ENCODE measurements at places on chromosomes 3 and 15. TPM values are rescaled to one million over a fixed set of nuclear protein-coding genes. Genes with fewer than 3 reads are reported as not detected.
A peak's percentile ranks its signal among the peaks of the same experiment; 100 is the strongest.

GRCh38 chr15:52730173-52730572 is 51.0 kb upstream of the ATOSA start:
- no peak for ATAC-seq

DNA sequence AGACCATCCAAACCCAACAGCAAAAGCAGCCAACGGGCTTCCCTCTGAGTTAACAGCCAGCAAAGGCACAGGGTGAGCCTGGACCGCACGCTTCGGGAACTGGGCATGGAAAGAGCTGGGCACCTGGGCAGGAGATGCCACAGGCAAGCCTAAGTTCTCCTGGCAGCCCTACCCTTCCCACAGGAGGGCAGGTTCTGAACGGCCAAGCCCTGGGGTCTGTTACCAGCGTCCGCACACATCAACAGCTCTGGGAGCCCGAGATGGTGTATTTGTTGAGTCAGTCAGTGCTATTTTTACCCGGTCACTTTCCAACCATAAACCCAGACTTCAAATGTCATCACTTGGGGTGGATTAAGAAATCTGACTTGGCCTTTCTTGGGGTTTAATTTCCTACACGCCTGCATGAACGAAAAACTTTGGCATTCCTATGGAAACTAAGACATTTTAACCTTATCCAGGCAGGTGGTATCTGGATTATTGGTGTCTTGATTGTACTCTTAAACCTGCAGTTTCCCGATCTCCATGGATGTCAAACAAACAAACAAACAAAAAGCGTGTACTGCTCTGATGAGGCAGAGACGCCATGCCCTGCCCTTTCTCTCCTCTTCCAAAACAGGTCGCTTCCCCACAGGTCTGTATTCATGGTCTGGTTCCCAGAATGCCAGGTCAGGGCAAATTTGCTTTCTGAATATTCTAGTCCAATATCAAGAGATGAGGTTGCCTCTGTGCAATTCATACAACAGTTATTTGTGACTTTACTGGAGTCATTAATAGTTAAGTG is 99.7 kb downstream of the XXYLT1 start:
- no peak for ATAC-seq

- no peak for ATAC-seq
These were observed 21.5 kb upstream of the C2CD4B start for GRCh38 chr15:62186578-62186977.

Gene U2SURP
- 43.2 TPM for total RNA-seq

Gene MUC20
- total RNA-seq: 7.7 TPM

Gene ZNF860
- 0.40 TPM for total RNA-seq

Gene GOLGA6L26
- total RNA-seq: not detected

- no peak for ATAC-seq
These were observed 166.2 kb upstream of the TGFBR2 start for GRCh38 chr3:30440147-30440604.

Gene LDHAL6B
- total RNA-seq: not detected

Gene IL20RB
- 0.81 TPM for total RNA-seq

DNA sequence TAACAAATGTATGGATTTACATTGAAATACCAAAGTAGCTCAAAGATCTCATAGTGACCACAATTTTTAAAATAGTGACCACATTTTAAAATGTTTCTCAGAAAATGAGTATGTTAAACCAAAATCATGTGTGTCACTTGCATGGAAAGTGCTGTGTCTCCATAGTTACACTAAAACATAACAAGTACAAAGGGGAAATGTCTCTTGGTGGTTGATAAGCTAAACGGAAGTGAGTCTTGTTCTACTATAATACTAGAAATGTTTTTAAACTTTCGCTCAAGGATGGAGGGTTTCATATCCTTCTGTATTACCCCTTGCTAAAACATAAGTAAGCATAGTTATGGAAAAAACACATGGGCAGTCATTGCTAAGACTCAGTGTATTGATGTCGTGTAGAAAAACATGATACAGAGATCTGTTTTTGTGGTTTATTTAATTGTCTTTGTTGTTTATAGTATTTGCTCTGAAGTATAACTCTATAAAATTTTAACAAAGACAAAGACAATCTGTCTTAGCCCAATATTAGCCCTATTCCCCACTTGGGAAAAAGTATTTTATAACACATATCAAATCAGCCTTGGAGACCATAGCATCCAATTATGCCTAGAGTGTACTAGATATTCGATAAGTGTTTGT is 27.0 kb upstream of the DENND4A start:
- no peak for ATAC-seq

- ATAC-seq: no peak
These were observed 276.0 kb downstream of the UACA start for GRCh38 chr15:70487387-70487740.

DNA sequence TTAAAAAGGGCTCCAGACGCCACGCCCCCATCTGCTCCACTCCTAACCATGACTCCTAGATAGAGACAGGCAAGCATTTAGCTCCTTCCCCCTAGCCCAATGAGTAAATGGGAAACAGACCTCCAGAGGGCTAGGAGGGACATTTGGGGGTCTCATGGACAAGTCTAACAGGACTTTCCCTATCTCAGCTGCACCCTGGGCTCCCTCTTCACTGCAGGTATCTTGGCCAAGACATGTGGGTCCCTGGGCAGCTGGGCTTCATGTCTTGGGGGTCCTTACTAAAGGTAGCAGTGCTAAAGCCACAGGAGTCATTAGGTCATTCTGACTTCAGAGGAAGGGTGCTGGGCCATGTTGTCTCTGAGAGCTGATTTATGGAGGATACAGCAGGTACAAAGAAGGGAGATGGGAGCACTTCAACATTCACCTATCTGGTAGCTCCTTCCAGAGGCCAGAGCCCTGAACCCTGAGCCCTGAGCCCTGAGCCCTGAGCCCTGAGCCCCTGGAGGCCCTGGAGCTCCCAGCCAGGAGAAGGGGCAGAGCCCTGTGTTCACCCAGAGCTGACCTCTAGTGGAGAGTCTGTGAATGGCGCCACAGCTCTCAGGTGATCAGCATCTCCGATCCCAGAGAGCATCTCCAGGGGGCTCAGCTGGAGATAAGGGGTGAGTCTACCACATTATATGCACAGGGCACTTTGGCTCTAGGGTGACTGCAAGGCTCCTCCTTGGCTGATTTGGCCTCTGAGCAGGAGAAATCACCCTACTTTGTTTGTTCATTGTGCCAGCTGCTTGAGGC is 40.1 kb upstream of the EPHB1 start:
- peak; percentile 39 for ATAC-seq

Gene MGLL
- 171 TPM for total RNA-seq

DNA sequence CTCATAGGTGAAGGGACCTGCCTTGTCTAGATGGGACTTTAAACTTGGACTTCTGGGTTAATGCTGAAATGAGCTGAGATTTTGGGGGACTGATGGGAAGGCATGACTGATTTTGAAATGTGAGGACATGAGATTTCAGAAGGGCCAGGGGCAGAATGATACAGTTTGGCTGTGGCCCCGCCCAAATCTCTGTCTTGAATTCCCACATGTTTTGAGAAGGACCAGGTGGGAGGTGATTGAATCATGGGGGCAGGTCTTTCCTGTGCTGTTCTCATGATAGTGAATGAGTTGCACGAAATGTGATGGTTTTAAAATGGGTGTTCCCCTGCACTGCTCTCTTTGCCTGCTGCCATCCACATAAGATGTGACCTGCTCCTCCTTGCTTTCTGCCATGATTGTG is 42.8 kb downstream of the ILDR1 start:
- no peak for ATAC-seq

GRCh38 chr3:124887177-124887931 is at the start of gene ITGB5:
ITGB5 (minus strand) TSS chr3:124887365; CDS start chr3:124887000, 365 bp downstream.
- peak; percentile 93 for ATAC-seq

Gene LRRC31
- total RNA-seq: not detected

Gene TMCC1
- total RNA-seq: 26.9 TPM

GRCh38 chr3:178671377-178671776 is 135.1 kb downstream of the KCNMB2 start:
- no peak for ATAC-seq

Gene THSD4
- 12.1 TPM for total RNA-seq

DNA sequence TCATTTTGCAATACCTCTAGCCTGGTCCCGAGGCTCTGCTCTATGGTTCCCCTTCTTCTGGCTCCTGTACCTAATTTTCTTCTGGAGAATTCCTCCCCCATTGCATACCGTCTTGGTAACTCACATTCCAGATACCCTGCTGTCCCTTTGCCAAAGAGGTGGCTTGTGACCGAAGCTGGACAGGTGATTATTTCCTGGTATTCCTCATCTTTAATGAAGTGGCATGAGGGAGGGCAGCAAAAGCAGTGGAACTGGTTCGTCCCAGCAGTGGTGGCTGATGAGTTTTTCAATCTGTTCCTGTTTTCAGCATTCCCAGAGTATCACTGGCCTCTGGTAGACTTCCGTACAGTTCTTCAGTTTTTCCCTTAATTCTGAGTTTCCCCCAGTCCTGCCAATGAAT is 186.2 kb upstream of the CADPS start:
- ATAC-seq: no peak

DNA sequence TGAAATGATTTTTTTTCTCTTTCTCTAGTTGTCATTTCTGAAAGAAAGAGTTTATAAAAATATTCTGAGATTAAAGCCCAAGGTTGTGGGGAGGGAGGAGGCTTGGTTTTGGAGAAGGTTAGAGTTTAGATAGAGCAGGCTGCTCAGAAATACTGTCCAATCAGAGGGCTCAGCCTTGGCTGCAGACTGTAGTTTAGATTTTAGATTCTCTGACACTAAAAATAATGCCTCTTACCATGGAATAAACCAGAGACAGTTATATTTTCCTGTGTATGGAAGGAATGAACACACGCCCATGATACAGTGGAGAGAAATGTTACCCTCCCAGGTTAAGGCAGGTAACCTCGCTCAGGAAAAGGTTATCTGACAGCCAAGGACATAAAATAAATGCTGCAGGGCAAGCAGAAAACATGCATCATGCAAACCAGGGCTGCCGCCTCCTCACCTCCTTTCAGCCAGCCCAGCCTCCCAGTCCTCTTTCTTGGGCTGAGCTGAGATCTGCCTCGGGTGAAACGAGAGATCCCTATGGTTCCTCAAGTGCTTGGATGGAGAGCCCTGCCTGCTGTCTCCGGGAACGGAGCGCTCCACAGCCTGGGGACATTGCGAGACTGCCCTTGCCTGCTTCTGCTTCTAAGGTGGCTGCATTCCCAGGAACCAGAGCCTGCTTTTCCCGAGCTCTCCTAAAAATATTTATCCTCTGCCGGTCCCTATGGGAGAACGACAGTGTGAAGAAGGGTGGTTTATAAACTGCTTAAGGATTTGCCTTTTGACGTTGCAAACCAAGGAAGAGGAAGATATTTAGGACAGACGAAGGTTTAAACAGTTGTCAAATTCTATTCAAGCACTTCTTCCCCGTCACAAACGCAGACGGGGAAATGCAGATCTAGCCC is 848 bp downstream of the NCEH1 start:
- peak; percentile 50 for ATAC-seq

GRCh38 chr3:86923071-86923491 is 67.9 kb downstream of the VGLL3 start:
- peak; percentile 70 for ATAC-seq

GRCh38 chr3:141915016-141915415 is 38.6 kb downstream of the ATP1B3 start:
- no peak for ATAC-seq

GRCh38 chr15:77507143-77507897 is 86.6 kb downstream of the HMG20A start:
- ATAC-seq: no peak

Gene ZNF280D
- 51.3 TPM for total RNA-seq

DNA sequence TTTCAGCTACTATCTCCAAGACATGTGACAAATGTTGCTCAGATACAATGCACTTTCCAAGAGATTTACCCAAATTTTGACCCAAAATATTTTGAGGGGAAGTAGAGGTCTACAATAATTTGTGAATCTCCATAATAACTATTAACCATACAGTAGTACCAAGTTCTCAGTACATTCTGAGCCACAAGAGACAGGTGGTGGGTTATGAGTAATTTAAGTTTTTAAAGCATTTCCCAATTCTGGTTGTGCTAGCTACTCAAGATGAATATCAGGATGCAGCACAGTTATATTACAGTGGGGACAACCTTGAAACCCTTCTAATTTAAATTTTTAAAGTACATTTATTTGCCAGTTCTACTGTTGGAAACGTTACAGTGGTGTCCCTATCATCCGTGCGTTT is 92.2 kb upstream of the MITF start:
- ATAC-seq: no peak

Gene CKMT1B
- total RNA-seq: not detected

Gene TXNRD3
- total RNA-seq: 19.9 TPM

DNA sequence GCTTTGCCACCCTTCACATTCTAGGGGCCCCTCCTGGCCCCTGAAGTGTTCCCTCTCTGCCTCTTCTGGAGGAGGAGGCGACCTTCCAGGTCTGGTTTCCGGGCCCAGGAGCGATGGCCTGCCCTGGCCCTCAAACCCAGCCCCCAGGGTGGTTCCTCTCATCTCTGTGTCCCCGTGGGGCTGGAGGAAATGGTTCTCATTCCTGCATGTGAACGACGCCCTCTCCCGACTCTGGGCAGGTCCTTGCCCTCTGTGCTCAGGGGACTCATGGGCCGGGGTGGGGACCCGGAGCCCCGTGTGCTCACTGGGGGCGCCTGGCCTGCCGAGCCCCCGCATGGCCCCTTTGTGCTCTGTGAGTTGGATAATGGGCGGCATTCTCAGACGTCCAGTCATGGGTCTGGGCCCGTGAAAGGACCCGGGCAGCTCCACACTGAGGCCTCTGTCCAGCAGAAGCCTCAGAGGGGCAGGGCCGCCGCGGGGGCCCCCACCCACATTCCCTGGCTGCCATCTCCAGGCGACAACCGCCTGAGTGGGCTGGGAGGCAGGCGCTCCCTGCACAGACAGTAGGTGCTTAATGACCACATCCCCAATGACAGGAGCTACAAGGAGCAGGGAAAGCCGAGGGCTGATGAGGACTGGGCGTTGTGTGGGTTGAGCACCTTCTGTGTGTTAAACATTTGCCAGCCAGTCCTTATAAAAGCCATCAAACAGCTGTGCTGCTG is 5.5 kb upstream of the PLXND1 start:
- peak; percentile 18 for ATAC-seq

DNA sequence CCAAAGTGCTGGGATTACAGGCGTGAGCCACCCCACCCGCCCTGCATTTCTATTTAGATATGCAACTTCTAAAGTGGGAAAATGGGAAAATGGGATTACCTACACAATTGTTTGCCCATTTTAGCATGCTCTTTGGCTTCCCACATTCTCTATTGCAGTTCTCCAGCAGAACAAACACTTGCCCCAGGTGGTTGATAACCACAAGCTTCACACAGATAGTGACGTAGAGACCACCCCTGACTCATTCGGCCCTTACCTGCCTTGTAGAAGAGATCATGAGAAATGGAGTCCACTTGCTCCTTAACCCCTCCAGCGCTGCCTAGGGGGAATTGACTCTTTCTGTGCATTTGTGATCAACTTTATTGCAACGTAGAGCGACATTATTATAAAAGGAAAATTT is 83.2 kb upstream of the RAP2B start:
- no peak for ATAC-seq

Gene SLC25A20
- 47.0 TPM for total RNA-seq

GRCh38 chr3:138629526-138629925 is 21.0 kb downstream of the FAIM start:
- ATAC-seq: no peak

Gene ILDR1
- total RNA-seq: not detected

Gene PCLAF
- total RNA-seq: not detected

All from gastroesophageal sphincter (tissue), 4 donors.